ENCODE measurements at places on chromosomes 12 and 14.

- DNase-seq = peak; percentile 75
These were observed 2.2 kb downstream of the DACT1 start for GRCh38 chr14:58639842-58640484.

- DNase-seq = no peak
These were observed 1.7 kb downstream of the HAL start for GRCh38 chr12:95994476-95994875.

DNA sequence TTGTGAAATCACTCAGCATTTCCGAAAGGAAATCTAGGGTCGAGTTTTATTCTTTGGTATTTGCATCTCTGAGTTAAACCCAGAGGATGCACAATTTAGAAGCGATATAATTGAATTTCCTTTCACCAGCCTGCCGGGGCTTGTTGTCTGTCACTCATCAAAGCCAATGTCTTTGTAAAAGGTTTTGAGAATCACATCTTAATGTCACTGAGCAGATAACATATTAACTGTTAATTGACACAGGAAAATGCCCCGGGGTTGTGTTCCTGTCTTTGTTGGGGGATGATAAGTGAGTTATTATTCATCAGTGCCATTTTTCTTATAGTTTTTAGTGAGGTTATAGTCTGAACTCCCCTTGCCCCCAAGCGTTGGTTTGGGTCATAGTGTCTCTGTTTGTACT, 73.4 kb downstream of the DUSP6 start:
- DNase-seq = no peak

DNA sequence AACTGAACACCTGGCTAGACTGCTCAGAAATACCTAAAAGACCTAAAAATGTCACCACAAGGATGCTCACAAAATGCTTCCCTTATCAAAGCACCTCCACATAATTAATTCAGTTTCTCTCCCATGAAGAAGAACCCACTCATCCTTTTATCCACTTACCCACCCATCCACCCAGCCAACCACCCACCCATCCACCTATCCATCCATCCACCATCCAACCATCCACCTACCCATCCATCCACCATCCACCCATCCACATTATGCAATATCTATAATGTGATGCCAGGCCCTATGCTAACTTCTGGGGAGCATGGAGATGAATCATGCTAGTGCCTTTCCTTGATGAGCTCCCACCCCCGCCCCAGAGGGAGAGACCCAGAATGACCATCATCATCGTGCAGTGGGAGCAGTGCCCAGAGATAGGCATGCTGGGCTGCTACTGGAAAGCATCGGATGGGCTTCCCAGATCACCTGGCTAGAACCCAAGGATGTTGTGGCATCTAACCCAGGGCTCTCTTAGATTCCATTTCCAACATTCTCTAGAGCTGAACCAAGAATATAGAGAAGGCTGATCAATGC, 166.6 kb downstream of the TTC7B start:
- no peak for DNase-seq

DNA sequence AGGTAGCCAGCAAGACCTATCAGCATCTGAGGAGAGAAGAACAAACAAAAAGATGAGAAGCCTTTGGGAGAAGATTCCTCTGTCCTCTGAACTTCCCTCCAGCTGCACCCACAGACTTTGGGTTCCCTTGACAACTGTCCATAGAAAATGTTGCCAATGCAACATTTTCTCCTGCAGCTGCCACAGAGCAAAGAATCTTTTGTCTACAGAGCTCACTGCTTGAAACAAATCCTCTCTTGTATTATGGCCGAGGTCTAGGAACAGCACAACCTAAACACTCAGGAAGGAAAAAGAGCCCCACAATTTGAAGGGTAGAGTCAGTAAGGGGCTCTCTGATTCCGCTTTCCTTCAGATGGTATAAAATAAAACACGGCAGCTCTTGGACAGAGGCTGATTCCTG, 14.3 kb downstream of the POMT2 start:
- no peak for DNase-seq

DNA sequence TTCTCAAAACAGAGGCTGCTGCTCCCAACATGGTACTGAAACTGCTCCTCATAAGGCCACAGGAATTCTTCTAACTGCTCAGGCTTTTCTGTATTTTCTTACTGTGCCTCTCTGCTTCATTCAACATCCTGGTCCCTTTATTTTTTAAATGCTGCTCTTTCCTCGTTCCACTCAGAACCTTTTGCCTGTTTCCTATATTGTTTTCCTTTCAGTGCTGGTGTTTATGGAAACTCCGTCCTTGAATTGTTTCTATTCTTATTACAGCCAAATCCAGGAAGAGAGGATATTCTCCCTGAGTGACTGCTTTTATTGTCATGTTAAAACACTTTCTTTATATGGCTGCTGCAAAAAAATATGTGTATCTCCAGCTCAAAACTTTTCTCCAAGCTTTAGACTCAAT, 173.0 kb upstream of the E2F7 start:
- no peak for DNase-seq

- no peak for DNase-seq
These were observed 264.6 kb downstream of the ALG10 start for GRCh38 chr12:34286934-34287333.

- no peak for DNase-seq
These were observed 282.1 kb downstream of the RPS29 start for GRCh38 chr14:49303946-49304516.

DNA sequence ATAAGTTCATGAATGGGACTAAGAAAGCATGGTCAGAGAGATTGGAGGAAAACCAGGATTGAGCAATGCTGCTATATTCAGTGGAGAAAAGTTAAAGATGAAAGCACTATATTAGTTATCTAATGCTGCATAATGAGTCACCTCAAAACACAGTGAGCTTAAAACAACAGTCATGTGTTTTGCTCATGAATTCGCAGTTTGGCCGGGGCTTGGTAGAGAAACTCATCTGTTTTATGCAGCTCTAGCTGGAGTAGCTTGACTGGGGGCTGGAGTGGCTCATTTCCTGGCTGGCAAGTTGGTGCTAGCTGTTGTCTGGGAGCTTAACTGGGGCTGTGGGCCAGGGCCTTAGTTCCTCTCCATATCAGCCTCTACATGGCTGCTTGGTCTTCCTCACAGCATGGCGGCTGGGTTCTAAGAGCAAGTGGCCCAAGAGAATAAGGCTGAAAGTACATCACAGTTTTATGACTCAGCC, 90.1 kb downstream of the ADCK1 start:
- no peak for DNase-seq

DNA sequence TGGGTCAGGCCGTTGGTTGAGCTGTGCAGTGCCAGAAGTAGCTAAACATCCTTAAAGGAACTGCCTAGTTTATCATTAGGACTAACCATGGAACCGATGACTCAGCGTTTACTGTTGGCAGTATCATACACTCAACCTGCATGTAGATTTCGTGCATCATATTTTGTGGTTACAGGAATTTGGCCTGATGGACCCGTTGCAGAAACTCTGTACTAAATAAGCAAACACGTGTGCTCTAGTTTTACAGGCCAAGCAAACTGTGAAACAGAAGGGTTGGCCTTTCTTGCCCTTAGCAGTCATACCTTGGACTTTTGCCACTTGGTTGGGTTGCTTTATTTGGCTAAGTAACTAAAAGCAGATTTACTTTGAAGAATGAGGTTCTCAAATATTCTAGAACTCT, 35.6 kb downstream of the DGLUCY start:
- no peak for DNase-seq

- no peak for DNase-seq
These were observed 127.4 kb upstream of the ATF1 start for GRCh38 chr12:50636505-50636904.

Measured in DMS153 (cell line).